ENCODE measurements at places on chromosomes 6 and 20.

- no peak for DNase-seq
Measured at GRCh38 chr6:20001286-20001685, 164.1 kb downstream of the ID4 start.

GRCh38 chr6:85449388-85449817 lies 480 bp upstream of the NT5E start:
- DNase-seq: no peak

DNA sequence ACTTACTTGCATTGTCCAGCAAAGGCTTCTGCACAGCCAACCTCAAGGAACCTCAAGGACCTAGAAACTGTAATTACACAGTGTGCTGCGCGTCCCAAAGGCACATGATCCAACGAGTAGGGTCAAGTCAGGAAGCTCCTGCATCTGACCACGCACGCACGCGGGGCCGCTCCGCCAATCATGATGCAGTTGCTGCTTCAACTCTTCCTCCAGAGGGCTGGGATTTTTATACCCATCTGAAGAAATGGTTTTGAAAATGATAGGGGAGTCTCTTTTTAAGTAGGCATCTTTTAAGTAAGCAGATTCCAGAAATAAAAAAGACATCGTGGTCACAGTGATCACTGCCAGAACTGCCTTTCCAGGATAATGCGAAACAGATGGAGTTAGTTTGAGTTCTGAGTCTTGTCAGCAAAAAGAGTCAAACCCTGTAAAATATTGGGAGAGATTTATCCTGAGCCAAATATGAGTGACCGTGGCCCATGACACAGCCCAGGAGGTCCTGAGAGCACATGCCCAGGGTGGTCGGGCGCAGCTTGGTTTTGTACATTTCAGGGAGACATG lies 34.0 kb downstream of the KIF25 start:
- no peak for DNase-seq

DNA sequence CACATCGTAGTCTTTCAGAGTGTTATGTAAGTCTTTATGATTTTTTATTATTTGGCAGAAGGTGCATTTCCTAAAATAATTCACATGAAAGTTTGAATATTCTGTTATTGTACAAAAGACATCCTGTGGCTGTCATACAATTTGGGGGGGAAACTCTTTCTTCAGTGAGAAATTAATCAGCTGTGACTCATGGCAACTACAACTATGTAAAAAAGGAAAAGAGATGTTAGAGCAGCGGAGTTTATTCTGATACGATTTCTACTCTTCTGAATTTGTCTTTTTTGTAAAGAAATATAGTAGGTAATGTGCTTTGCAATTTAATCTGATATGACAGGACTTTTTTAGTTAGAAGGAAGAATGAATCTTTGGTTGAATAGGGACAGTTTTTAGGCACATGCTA lies 14.2 kb downstream of the COL19A1 start:
- DNase-seq: no peak

DNA sequence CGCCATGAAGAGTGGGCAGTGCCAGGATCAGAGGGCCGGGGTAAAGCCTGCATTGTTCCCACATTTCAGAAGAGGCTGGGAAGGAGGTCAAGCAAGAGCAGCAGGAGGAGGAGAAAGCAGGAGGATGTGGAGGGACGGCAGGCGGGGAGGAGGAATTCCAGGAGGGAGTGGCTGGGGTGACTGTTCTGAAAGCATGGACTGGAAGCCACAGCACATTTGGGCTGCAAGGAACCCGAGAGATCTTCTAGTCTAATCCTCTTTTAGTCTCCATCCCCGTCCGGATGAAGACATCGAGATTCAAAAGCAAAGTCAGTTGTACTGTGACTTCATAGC lies 76.9 kb downstream of the FAM50B start:
- no peak for DNase-seq

DNA sequence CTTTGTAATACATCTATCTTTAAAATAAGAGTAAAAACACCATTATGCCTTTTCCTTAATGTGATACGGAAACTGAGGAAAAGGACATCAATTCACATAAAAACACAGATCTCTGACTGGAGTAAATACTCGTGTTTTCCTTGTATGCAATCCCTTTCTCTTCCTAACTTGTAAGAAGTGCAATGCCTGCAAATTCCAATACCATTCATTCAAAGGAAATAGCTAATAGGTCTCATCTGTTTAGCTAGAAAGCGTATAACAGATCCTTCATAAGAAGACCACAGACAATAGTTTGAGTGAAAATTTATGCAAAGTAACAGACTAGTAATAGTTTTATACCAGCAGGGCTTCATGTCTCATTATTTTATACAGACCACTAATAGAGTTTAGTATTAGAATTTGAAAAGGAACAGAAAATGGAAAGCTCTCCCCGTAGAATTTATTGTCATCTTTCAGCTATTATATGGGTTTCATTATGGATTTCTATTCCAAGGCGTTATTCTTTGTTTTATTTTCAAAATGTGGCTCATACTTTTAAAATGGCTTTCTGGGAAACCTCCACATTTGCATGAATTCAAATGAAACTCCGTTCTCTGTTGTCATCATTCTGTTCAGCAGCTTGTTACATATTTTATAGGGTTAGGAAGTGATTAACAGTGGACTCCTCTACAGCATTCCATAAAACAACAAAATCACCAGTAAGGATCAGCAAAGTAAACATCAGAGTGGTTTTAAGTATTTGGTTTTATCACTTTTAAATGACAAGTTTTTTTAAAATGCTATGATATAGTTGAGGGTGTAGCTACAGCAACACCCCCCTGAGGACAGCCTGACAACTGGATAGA lies 186.7 kb downstream of the BTBD9 start:
- DNase-seq: no peak

- no peak for DNase-seq
Measured at GRCh38 chr6:142819603-142820337, 125.2 kb downstream of the HIVEP2 start.

GRCh38 chr6:141513830-141514229 lies 618.9 kb upstream of the GJE1 start:
- no peak for DNase-seq

GRCh38 chr20:31542201-31542842 lies 28.1 kb downstream of the HM13 start:
- DNase-seq: no peak

DNA sequence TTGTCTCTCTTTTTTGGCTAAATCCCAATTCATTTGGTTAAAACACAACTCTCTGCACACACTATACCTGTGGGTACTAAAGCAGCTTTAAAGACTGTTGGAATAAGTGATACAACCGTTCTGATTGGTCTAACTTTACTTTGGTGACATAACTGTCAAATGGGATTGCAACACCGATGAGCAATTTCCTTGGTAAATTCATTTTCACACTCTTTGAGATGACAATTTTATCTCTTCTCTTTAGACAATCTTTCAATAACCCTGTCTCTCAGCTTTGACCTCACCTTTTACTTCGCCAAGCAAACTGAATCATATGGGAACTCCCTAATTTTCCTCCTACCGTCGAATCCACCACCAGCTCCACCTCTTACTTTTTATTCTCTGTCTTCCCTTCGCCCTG lies 60.8 kb downstream of the ECT2L start:
- no peak for DNase-seq

GRCh38 chr6:152976749-152977148 lies 6.1 kb downstream of the FBXO5 start:
- DNase-seq: no peak

GRCh38 chr6:107661291-107661690 lies 162.8 kb downstream of the SCML4 start:
- DNase-seq: no peak

Measured in stimulated activated CD8-positive, alpha-beta memory T cell treated with anti-CD3 and anti-CD28 coated beads, Interleukin-4, amount 100 ng/mL, for 1 hour (primary cell).